CD4-positive, alpha-beta T cell treated with Interleukin-17A for 1 hour (primary cell): ENCODE measurements at places on chromosomes 5 and 9.

GRCh38 chr9:135526089-135526729, 5.0 kb downstream of the LCN1 start:
- no peak for DNase-seq

GRCh38 chr9:134992755-134993124, 75.0 kb upstream of the FCN1 start:
- DNase-seq = no peak

DNA sequence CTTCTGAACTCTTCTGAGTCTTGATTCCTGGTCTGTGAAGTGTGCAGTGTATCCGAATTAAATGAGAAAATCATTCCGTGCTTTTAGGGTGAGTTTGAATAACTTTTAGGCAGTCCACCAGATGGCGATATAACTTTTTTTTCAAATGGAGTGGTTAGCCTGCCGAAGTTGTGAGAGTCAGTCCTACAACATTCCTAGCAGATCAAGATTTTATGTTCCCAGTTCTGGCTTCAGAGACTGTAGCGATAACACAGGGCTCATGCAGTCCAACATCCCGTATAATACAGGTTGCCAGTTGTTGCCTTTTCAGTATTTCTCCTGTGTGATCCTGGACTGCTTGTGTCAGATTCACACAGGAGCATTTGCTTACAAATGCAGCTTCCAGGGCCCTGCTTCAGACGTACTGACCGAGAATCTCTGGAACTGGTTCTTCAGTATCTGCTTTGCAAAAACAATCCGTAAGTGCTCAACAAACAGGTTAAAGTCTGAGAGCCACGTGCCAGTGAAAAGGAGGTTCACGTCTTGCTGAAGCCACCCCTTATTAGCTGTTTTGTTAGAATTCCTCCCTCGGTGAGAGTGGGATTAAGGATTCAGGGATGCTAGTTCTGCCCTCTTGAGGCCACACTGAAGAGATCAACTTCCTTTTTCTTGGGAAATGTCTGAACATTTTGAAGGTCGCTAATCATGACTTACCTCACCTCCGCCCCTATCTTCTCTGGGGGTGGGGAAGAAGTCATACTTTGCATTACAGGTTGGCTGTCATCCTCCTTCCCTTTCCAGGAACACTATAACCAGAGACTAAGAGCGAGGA, 22.8 kb downstream of the SMIM3 start:
- peak; percentile 69 for DNase-seq

GRCh38 chr5:139951296-139951924, 91.7 kb downstream of the NRG2 start:
- no peak for DNase-seq

DNA sequence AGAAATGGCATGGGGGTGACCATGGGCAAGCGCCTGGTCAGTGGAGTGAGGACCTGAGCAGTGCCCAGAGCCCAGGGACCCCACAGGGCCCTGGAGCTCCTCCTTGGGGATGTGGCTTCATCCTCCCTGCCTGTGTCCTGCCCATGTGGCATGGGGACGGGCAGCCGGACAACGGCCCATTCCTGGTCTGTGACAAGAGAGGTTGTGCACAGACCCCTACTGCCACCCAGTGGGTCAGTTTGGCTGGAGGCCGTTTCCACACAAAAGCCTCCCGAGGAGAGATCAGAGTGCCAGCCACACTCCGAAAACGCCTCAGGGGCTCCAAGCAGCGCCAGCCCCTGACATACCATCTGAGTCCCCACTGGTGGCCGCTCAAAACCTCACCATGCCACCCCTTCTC, 19.8 kb downstream of the SLC6A18 start:
- DNase-seq = no peak

DNA sequence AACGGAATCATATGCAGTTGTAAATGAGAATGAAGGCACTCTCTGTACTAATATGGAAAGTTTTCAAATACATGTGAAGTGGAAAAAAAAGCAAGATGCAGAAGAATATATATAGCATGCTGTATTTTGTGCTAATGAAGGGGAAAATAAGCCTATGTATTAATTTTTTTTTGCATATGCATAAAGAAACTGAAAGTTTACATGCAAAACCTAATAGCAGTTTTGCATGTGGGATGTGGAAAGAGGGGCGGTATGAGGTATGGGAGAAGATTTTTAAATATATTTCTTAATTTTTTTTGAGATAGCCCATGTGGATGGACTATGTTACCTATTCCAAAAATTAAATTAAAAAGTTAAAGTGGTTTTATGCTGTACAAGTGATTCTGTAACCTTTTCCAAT, 83.7 kb upstream of the IL12B start:
- DNase-seq = no peak

DNA sequence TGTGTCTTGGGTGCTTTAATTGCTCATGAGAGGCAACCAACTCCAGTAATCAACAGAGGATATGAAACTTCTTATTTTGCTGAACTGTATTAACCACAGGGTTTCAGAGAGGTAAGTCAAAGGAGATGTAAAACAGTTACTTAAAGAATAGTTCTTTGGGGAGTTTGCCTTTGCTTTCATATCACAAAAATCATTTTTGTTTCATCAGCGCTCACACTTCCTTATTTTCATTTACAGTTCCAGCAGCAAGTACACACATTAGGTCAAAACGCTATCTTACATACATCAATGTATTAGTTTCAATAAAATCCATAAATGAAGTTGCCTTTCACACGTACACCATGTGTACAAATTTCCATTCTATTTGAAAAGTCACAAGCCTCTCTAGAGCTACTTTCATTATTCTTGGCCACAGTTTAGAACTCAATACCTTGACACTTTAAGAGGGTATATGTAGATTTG, 50.1 kb downstream of the ST8SIA4 start:
- peak; percentile 38 for DNase-seq

DNA sequence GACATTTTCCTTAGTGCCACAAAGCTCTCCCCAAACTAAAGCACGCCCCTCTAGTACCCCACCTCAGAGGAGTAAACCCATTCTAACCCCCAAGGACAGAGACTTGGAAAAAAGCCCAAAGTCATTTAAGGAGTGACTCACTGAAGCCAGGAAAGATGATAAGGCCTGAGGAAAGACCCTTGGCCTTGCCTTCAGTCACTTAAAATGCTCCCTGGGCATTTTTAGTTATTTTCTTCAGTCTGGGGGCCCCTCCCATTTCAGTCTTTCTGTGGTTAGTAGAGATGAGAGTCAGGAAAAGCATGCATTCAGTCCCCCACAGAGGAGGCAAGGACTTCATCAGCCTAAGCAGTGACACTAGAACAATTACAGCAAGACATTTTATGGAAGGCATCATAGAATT, 13.7 kb upstream of the TLX3 start:
- no peak for DNase-seq
